ENCODE measurements at places on chromosomes 12 and 14.

GRCh38 chr14:70340002-70340401 lies 19.5 kb downstream of the COX16 start:
- no peak for DNase-seq

DNA sequence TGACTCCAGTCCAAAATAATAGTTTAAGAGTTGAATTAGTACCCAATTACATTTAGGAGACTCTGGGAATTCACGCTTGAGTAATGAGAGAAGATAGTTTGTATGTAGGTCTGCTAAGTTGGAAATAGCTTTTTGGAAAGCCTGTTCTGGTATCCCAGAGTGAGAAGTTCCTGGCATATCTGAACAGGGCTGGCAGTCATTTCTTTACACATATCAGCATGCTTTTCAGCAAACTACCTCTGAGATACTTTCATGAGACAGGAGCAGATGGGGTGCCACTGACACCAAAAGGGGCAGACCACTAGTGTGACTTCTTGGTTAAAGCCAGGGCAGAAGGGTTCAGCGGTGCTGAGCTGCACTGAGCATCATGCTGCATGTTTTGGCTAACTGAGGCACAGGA lies 45.1 kb upstream of the GRIP1 start:
- no peak for DNase-seq

DNA sequence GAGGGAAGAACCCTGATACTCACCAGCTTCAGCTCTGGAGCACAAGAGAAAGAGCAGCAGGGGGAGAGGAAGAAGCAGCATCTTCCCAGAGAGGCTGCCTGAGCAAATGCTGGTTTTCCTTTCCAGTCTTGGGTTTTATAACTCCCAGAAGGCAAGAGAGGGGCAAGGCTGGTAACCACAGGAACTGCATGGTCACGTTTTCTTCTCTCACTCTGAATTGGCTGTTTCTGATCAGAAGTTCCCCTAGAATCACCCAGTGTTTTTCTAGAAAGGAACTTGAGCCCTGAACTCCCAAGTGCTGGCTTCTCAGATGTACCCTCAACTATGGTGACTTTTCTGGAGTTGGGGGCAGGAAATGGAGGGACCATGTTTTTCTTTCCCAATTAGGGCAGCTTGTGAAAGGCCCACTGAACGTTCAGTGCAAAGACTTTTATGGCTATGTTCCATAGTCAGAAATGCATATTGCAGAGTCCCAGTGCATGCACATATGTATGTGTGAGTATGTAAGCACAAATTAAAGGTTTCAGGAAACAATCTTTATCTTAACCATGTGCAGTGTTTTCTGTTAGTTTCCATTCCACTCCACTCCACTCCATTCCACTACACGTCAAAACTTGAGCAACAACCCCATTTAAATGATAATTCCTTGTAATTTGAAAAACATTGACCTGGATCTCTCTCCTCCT lies at the start of gene CMA1:
Gene CMA1 (minus strand): TSS at position 111 of the 686 bp plus-strand sequence. CDS start 30 bp downstream, at position 81.
- DNase-seq = no peak

- no peak for DNase-seq
Observed at GRCh38 chr12:131088701-131089530, 135.2 kb downstream of the ADGRD1 start.
